ENCODE measurements at places on chromosomes 7 and 10. TPM values are rescaled to one million over a fixed set of nuclear protein-coding genes. Genes with fewer than 3 reads are reported as not detected.

- H3K4me3 ChIP-seq, result no peak overlapping the region
- H3K27me3 ChIP-seq, result no peaks in the 10 kb centered on the region
- no peak for DNase-seq
- no peak overlapping the region for H3K27ac ChIP-seq
- H3K4me1 ChIP-seq, result no peaks in the 10 kb centered on the region
These were observed 47.9 kb downstream of the PHTF2 start for GRCh38 chr7:77846317-77847092.

DNA sequence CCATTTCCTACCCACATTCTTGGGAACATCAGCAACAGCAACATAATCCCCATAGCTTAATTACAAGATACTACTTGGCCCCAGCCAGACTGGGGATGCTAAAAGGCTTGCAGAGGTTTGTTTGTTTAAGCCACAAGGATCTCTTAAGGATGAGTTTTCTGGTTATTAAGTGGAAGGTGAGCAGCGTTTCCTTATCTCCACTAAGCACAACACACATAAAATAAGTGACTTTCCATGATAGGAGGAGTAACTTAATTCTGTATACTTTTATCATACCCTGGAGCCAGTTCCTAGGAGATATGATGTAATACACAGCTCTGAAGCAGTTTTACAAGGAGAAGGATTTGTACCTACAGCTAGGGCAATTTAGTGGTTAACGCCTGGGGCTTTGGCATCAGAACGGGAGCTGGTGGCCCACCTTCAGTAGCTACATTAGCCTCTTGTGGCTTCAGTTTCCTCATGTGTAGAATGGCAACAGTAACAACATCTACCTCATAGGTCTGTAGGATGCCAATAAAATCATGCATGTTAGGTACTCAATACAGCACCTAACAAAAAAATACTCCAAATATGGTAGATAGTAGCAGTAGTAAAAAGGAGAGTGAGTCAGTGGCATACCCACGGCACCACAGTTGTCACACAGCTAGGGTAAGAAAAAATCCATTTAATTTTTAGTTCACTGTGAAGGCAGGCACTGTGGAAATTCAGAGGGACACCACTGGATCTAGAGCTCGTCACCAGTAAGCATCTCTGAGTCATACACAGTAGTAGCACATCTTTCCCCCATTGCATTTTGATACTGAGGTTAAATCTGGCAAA, 55.2 kb downstream of the DOCK4 start:
- H3K27ac ChIP-seq, result no peak overlapping the region
- H3K4me3 ChIP-seq, result no peak overlapping the region
- H3K36me3 ChIP-seq, result no peaks in the 10 kb centered on the region

- no peaks in the 10 kb centered on the region for H3K27me3 ChIP-seq
- no peak overlapping the region for H3K4me3 ChIP-seq
- no peaks in the 10 kb centered on the region for H3K36me3 ChIP-seq
- H3K27ac ChIP-seq, result peak overlapping the region; percentile 50
These were observed 17.2 kb upstream of the LRRC17 start for GRCh38 chr7:102895602-102896001.

DNA sequence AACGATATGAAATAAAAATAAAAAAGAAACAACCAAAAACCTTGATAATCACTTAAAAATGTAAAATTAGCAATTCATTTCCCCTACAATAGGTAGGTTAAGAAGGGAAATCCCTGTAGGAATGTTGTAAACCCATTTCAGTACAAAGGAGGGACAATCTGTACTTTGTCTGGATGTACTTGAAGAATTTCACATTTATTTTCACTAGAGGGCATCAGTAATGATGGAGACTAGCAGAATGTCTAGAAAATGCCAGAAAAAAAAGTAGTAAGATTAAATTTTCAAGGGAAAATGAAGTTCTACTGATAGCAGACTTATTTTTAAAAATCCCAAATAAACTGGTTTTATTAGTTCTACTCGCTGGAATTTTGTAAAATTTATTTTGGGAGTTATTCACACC, 209.0 kb upstream of the FZD1 start:
- no peak for DNase-seq
- no peak overlapping the region for H3K4me3 ChIP-seq
- H3K4me1 ChIP-seq, result peaks cover 10% of the 10 kb centered on the region
- no peaks in the 10 kb centered on the region for H3K27me3 ChIP-seq
- H3K36me3 ChIP-seq, result no peaks in the 10 kb centered on the region
- H3K27ac ChIP-seq, result no peak overlapping the region

GRCh38 chr10:68095153-68095552, 14.1 kb upstream of the MYPN start:
- no peaks in the 10 kb centered on the region for H3K36me3 ChIP-seq
- no peaks in the 10 kb centered on the region for H3K4me1 ChIP-seq
- no peak overlapping the region for H3K4me3 ChIP-seq
- no peak for DNase-seq

DNA sequence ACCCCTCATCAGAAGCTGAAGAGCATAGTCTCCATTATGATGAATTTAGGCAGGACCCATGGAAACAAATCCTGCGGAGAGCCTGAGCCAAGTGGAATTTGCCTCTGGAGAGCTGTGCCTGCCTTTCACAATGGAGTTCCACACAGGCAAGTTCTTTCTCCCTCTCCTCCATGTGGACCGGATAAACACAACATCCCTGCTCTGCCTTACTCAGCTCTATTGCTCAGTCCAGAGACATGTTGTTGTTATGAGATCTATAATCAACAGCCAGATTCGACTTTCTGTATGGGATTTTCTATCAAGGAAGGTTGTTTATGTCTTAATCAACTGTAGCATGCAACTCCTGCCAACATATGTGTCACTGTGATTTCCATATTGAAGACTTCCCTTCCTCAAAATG, 59.5 kb upstream of the ELMO1 start:
- H3K27ac ChIP-seq, result no peak overlapping the region
- no peaks in the 10 kb centered on the region for H3K27me3 ChIP-seq
- H3K4me1 ChIP-seq, result no peaks in the 10 kb centered on the region
- H3K36me3 ChIP-seq, result no peaks in the 10 kb centered on the region

DNA sequence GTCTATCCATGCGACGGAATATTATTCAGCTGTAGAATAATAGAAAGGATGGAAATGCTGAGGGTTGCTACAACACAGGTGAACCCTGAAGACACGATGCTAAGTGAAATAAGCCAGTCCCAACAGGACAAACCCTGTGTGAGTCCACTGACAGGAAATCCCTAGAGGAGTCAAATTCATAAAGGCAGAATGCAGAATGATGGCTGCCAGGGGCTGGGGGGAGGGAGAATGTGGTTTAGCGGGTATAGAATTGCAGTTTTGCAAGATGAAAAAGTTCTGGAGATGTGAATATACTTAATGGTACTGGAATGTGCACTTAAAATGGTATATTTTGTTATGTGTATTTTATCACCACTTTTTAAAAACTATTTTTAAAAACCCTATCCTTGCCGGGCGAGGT, 36.9 kb upstream of the DOCK1 start:
- no peaks in the 10 kb centered on the region for H3K27me3 ChIP-seq
- H3K4me3 ChIP-seq, result no peak overlapping the region
- no peak for DNase-seq
- no peaks in the 10 kb centered on the region for H3K36me3 ChIP-seq

- H3K27me3 ChIP-seq, result no peaks in the 10 kb centered on the region
- no peak for DNase-seq
- no peak overlapping the region for H3K27ac ChIP-seq
- no peaks in the 10 kb centered on the region for H3K4me1 ChIP-seq
These were observed 24.1 kb downstream of the GPAM start for GRCh38 chr10:112159469-112159868.

GRCh38 chr10:11249152-11249807, 231.6 kb downstream of the CELF2 start:
- H3K4me3 ChIP-seq, result no peak overlapping the region
- no peaks in the 10 kb centered on the region for H3K36me3 ChIP-seq
- no peak overlapping the region for H3K27ac ChIP-seq
- no peaks in the 10 kb centered on the region for H3K4me1 ChIP-seq
- no peak for DNase-seq

GRCh38 chr10:62323751-62324150, 50.4 kb upstream of the ZNF365 start:
- no peaks in the 10 kb centered on the region for H3K4me1 ChIP-seq
- H3K4me3 ChIP-seq, result no peak overlapping the region
- no peaks in the 10 kb centered on the region for H3K36me3 ChIP-seq
- H3K27me3 ChIP-seq, result no peaks in the 10 kb centered on the region

- H3K27me3 ChIP-seq, result no peaks in the 10 kb centered on the region
- no peak overlapping the region for H3K27ac ChIP-seq
- H3K4me1 ChIP-seq, result no peaks in the 10 kb centered on the region
- no peak overlapping the region for H3K4me3 ChIP-seq
- DNase-seq, result no peak
These were observed 42.0 kb downstream of the FZD1 start for GRCh38 chr7:91306266-91306665.

DNA sequence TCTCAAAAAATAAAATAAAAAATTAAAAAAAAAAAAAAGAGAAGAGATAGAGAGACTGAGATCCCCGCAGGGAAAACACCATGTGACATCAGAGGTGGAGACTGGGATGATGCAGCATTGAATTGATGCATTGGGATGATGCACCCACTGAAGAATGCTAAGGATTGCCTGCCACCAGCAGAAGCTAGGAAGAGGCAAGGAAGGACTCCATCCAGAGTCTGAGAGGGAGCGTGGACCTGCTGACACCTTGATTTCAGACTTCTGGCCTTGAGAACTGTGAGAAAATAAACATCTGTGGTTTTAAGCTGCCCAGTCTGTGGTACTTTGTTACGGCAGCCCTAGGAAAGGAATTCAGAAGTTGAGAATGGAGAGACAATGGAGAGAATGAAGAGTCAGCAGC, 89.8 kb upstream of the PRPS1L1 start:
- no peak for DNase-seq
- H3K27ac ChIP-seq, result no peak overlapping the region
- H3K27me3 ChIP-seq, result no peaks in the 10 kb centered on the region
- peaks cover 3% of the 10 kb centered on the region for H3K4me1 ChIP-seq

DNA sequence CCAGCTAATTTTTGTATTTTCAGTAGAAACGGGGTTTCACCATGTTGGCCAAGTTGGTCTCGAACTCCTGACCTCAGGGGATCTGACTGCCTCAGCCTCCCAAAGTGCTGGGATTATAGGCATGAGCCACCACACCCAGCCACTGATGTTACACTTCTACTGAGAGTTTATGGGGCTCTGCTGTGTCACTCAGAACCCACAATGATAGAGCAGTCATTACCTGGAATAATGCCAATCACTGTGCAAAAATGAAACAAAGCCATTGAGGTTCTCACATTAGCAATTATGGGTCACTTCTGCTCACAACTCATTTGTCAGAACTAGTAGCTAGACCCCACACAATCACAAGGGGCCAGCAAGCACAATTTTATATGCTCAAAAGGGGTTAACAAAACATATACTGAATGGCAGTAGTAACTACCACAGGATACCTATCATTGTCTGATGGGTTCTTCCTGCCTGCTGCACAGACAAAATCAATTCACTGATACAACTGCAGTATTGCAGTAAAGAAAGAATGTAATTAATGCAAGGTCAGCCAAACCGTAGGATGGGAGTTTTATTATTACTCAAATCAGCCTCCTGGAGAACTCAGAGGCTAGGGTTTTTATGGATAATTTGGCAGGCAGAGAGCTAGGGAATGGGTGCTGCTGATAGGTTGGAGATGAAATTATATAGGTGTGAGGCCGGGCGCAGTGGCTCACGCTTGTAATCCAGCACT, 72.1 kb upstream of the TRIM24 start:
- H3K4me1 ChIP-seq, result no peaks in the 10 kb centered on the region
- no peak for DNase-seq
- no peak overlapping the region for H3K4me3 ChIP-seq
- H3K27ac ChIP-seq, result no peak overlapping the region
- H3K27me3 ChIP-seq, result no peaks in the 10 kb centered on the region
- no peaks in the 10 kb centered on the region for H3K36me3 ChIP-seq

DNA sequence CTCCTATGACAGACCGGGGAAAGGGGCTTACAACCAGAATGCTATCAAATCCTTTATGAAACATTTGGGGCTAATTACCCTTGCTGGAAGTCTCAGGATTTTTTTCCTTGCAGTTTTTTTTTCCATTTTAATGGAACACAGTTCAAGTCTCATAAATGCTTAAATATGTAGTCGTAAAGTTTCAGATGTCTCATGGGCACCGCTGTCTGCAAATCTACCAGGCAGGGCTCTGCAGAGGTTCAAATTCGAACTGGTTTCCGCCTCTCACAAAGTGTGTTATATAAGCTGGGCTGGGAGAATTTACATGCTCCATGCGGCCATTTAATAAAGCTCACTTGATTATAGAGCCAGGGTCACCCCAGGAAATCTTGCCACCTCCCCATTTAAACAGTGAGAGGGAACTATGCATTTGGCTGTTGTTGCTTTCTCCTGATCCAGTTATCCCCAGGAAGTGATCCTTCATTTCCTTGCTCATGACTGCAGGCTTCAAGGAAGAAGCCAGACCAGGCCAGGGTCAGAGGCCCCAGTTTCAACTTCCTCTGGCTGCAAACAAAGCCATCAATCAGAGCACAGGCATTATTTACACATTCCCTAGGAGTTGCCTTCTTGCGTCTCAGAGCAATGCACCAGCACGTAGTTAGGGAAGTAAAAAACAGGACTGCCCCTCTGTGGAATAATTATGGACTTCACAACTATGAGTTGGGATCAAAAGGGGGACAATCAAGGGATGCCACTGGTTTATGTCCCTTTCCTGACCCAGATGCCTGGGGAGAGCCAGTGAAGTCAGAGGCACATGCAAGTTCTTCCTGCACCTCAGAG, 358.8 kb downstream of the PRPF18 start:
- H3K27ac ChIP-seq, result no peak overlapping the region
- H3K27me3 ChIP-seq, result no peaks in the 10 kb centered on the region
- no peaks in the 10 kb centered on the region for H3K36me3 ChIP-seq
- no peak for DNase-seq

GRCh38 chr10:97095701-97096260, 90.0 kb downstream of the SLIT1 start:
- DNase-seq, result no peak
- H3K4me3 ChIP-seq, result peak overlapping the region; percentile 32
- no peaks in the 10 kb centered on the region for H3K27me3 ChIP-seq
- H3K36me3 ChIP-seq, result no peaks in the 10 kb centered on the region
- no peak overlapping the region for H3K27ac ChIP-seq
- H3K4me1 ChIP-seq, result peaks cover 14% of the 10 kb centered on the region

DNA sequence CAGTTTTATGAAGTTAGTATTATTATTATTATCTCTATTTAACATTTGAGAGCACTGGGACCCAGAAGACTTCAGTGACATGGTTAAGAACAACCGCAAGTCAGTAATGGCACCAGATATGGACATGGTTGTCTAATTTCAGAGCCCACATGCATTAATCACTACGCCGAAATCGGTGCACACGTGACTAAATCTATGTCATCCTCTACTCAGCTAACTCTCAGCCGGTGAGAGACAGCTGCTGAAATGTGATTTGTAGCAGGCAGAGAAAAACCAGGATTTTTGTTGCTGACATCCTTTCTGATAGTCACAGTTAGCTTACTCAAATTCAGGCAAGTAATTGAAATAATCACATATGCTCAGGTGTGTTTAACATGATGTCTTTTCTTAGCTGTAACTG, 127.7 kb downstream of the SPAG6 start:
- H3K27ac ChIP-seq, result no peak overlapping the region
- H3K4me1 ChIP-seq, result peaks cover 13% of the 10 kb centered on the region
- no peak overlapping the region for H3K4me3 ChIP-seq
- H3K27me3 ChIP-seq, result peaks cover 18% of the 10 kb centered on the region

Gene SSMEM1
- not detected for total RNA-seq

Gene MACROH2A2
- total RNA-seq, result 8.5 TPM

Gene CYP2C8
- not detected for total RNA-seq

Gene CFTR
- 0.68 TPM for total RNA-seq

Gene TBX20
- total RNA-seq, result 3.4 TPM

Gene WDR11
- total RNA-seq, result 51.3 TPM

Gene ACTL6B
- not detected for total RNA-seq

Gene HSPA14
- total RNA-seq, result 16.0 TPM

Measured in thoracic aorta (tissue), 2 donors.